Glutamatergic neuron (in vitro differentiated cells): ENCODE measurements at places on chromosomes 16 and 17. TPM values are rescaled to one million over a fixed set of nuclear protein-coding genes. Genes with fewer than 3 reads are reported as not detected.

Gene SPATA22
- not detected for total RNA-seq

Gene ASGR1
- 29.0 TPM for total RNA-seq

Gene RGS9
- total RNA-seq: 2.4 TPM

Gene SLC52A1
- total RNA-seq: not detected

GRCh38 chr16:81266680-81267095 is 28.2 kb downstream of the BCO1 start:
- no peaks in the 10 kb centered on the region for H3K36me3 ChIP-seq
- no peak overlapping the region for H3K4me3 ChIP-seq
- H3K4me1 ChIP-seq: no peaks in the 10 kb centered on the region
- H3K27me3 ChIP-seq: peaks cover 5% of the 10 kb centered on the region

DNA sequence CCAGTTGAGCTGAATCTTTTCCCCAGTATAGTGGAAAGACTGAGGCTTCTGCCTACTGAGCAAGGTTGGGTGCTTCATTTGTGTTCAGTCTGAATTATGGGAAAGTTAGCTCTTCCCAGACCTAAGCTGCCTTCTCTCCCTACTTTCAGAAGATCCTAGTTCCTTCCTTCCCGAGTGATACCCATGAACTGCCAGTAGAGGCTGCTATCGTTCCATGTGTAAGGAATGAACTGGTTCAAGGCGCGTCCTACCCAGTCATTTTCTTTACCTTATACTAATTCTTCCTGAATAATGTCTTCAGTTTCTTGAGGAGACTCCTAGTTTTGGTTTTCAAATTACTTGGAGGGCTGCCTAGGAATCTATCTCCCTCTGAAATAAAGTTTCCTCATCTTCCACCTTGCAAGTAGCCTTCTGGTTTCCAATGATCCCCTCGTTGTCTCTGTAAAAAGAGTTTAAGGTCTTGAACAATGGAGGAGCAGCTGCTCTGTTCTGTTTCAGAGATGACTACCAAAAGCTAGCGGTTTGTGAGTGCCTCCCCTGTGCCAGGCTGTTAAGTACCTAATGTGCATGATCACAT is 934 bp upstream of the AOC2 start:
- peaks cover 2% of the 10 kb centered on the region for H3K27me3 ChIP-seq
- no peaks in the 10 kb centered on the region for H3K4me1 ChIP-seq
- H3K36me3 ChIP-seq: no peaks in the 10 kb centered on the region
- H3K27ac ChIP-seq: peak overlapping the region; percentile 30
- peak; percentile 37 for DNase-seq

DNA sequence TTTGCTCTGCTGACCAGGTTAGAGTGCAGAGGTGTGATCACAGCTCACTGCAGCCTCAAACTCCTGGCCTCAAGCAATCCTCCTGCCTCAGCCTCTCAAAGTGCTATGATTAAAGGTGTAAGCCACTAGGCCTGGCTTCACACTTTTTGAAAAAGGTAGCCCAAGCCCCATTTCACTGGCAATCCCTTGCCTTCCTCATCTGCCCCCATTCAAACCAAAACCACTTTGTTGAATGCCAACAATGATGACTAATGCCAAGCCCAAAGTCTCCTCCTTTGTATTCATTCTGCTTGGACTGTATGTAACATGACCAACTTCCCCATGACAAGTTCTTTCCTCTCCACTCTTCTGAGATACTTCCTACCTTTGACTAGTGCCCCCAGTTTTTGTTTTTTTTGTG is 33.1 kb downstream of the N4BP1 start:
- H3K27me3 ChIP-seq: peaks cover 2% of the 10 kb centered on the region
- peaks cover 1% of the 10 kb centered on the region for H3K4me1 ChIP-seq
- no peak for DNase-seq
- no peak overlapping the region for H3K27ac ChIP-seq
- no peak overlapping the region for H3K4me3 ChIP-seq

DNA sequence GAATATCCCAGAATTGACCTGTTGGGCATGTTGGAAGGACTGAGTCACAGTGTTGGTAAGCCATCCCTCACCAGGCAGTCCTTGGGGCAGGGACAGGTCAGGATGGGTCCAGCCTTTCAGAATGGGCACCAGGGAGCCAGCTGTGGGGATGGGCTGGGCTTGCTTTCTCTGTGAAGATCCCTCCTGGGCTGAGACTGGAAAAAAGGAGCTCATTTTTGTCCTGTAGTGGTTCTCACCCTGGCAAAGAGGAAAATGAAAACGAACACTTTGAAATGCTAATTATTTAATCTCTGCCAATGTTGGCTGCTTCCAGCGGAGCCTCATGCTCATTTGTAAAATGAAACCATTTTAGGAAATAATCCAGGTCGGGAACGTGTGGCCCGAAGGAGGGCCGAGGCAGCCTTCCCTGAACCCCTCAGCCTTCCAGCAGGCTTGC is 237.5 kb upstream of the SALL1 start:
- H3K27me3 ChIP-seq: no peaks in the 10 kb centered on the region
- no peak for DNase-seq
- no peak overlapping the region for H3K27ac ChIP-seq
- H3K36me3 ChIP-seq: no peaks in the 10 kb centered on the region
- no peak overlapping the region for H3K4me3 ChIP-seq

GRCh38 chr17:77779711-77780539 is 178.6 kb upstream of the TNRC6C start:
- peaks cover 4% of the 10 kb centered on the region for H3K36me3 ChIP-seq
- H3K4me3 ChIP-seq: no peak overlapping the region
- DNase-seq: no peak
- peaks cover 11% of the 10 kb centered on the region for H3K4me1 ChIP-seq

- peak overlapping the region; percentile 1 for H3K27ac ChIP-seq
- H3K36me3 ChIP-seq: no peaks in the 10 kb centered on the region
- H3K4me1 ChIP-seq: peaks cover 27% of the 10 kb centered on the region
- H3K4me3 ChIP-seq: no peak overlapping the region
- no peak for DNase-seq
Observed at GRCh38 chr17:62051053-62051452, 14.0 kb downstream of the MED13 start.

DNA sequence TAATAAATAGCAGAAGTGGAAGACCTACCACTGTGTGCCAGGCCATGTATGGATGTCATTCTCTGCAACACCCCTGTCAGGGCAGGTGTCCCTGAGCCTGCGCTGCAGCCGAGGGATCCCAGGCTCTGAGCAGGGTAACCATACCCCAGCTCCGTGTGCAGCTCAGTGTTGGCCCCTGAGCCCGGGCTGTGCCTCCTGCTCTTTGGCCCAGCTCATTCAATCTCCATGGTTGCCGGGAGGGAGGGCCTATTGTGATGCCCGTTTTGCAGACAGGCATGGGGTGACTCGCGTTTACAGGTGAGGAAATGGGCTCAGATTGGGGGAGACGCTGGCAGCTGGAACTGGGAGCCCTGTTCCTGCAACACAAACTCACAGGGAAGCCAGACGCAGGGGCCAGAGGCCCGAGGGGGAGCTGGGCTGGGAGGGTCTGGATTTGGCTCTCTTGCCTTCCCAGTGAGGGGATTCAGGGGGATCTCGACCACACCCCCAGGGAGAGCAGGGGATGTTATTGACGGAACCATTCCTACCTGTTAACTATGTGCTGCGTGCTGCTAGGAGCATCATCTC is 190.5 kb downstream of the IRF8 start:
- H3K4me3 ChIP-seq: no peak overlapping the region
- peaks cover 7% of the 10 kb centered on the region for H3K27me3 ChIP-seq
- no peak for DNase-seq
- H3K4me1 ChIP-seq: peaks cover 2% of the 10 kb centered on the region

- peaks cover 9% of the 10 kb centered on the region for H3K27me3 ChIP-seq
- peak overlapping the region; percentile 2 for H3K4me3 ChIP-seq
- H3K27ac ChIP-seq: no peak overlapping the region
- no peak for DNase-seq
- peaks cover 6% of the 10 kb centered on the region for H3K36me3 ChIP-seq
- peaks cover 27% of the 10 kb centered on the region for H3K4me1 ChIP-seq
Observed at GRCh38 chr16:19874026-19874425, 10.6 kb downstream of the GPRC5B start.

- H3K36me3 ChIP-seq: no peaks in the 10 kb centered on the region
- peaks cover 8% of the 10 kb centered on the region for H3K4me1 ChIP-seq
- DNase-seq: no peak
Observed at GRCh38 chr16:66933776-66934137, 445 bp downstream of the CIAO2B start.

DNA sequence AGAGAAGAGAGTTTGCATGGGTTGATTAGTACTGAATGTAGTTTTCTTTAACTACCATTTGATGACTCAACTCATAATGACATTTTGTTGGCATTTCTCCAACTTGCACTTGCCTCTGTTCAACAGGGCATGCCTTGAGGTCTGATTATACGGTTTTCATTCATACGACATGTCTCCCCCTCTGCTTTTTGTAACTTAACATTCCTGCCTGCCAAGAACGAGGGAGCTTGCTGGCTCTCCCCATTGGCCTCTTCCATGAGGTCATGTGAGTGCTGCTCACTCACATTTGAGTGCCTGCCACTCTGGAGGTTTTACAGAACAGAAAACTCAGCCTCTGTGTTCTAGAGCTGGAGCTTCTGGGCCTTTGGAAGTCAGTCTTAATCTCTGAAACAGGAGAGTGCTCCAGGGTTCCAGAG is 19.7 kb downstream of the MAP2K6 start:
- no peak for DNase-seq
- H3K4me3 ChIP-seq: no peak overlapping the region
- no peaks in the 10 kb centered on the region for H3K36me3 ChIP-seq

DNA sequence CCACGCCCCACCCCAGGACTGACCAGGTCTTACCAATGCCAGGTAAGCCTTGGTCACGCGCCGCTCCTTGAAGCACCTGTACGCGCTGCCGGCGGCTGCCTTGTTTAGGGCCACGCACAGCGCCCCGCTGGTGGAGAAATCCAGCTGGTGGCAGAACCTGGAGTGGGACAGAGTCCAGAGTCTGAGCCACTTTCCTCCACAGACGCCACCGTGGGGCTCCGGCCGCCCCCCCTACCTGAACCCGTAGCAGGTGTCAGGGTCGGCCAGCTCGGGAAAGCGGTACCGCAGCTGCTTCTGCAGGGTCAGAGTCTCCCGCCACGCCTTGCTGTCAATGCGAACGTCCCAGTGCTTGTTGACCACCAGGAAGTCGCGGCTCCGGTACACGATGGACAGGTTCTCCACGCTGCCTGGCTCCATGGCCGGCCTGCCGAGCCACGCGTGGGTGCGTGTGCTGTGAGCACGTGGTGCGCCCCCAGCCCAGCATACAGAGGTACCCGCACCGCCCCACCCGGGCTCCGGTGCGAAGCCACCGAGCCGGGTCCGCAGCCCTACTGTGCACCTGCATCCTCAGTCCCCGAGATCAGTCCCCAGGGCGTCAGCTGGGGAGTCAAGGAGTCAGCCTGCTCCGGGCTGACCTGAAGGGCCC is 737 bp downstream of the RPUSD1 start:
- no peaks in the 10 kb centered on the region for H3K4me1 ChIP-seq
- no peak for DNase-seq
- H3K27ac ChIP-seq: peak overlapping the region; percentile 69
- H3K27me3 ChIP-seq: peaks cover 5% of the 10 kb centered on the region

GRCh38 chr17:30326809-30327208 is 7.0 kb downstream of the TMIGD1 start:
- no peaks in the 10 kb centered on the region for H3K4me1 ChIP-seq
- H3K27me3 ChIP-seq: peaks cover 4% of the 10 kb centered on the region
- H3K27ac ChIP-seq: no peak overlapping the region
- no peak overlapping the region for H3K4me3 ChIP-seq
- H3K36me3 ChIP-seq: no peaks in the 10 kb centered on the region
- no peak for DNase-seq

DNA sequence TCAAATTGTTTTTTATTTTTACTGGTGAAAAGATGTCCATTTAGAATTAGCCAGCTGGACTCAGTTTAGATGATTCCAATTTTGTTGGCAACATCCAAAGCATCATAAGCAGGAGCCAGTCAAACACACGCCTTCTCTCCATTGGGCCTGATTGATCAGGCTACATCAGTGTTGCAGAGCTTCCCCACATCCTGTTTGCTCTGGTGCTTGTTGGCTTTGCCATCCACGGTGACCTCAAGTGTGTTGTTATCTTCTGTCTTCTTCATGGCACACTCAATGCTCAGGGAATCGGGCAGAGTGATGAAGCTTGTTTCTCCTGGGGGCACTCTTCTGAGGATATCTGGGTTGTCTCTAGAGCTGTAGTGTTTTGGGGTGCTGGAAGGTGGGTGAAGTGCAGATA is 6.3 kb upstream of the NETO2 start:
- no peak overlapping the region for H3K4me3 ChIP-seq
- H3K4me1 ChIP-seq: no peaks in the 10 kb centered on the region
- peaks cover 4% of the 10 kb centered on the region for H3K27me3 ChIP-seq
- DNase-seq: no peak
- H3K27ac ChIP-seq: no peak overlapping the region

GRCh38 chr17:17567631-17568030 is 23.9 kb downstream of the PEMT start:
- no peak for DNase-seq
- peaks cover 27% of the 10 kb centered on the region for H3K4me1 ChIP-seq
- peak overlapping the region; percentile 18 for H3K27ac ChIP-seq
- no peaks in the 10 kb centered on the region for H3K36me3 ChIP-seq

- no peak overlapping the region for H3K4me3 ChIP-seq
- H3K36me3 ChIP-seq: no peaks in the 10 kb centered on the region
- H3K27me3 ChIP-seq: no peaks in the 10 kb centered on the region
Observed at GRCh38 chr16:19757026-19757425, 39.0 kb downstream of the IQCK start.

DNA sequence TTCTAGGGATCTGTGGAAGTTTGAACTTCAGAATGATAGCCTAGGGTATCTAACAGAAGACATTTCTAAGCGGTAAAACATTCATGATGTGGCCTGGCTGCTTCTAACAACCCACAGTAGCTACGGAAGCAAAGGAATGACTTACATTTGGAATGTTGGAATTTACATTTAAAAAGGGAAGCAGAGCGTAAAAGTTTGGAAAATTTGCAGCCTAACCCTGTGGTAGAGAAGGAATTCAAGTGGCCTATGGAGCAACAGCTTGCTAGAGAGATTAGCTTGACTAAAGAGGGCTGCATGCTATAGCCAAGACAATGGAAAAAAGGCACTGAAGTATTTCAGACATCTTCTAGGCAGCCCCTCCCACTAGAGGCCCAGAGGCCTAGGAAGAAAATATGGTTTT is 50.1 kb downstream of the HNF1B start:
- no peak overlapping the region for H3K4me3 ChIP-seq
- H3K27ac ChIP-seq: no peak overlapping the region
- H3K36me3 ChIP-seq: no peaks in the 10 kb centered on the region
- H3K4me1 ChIP-seq: no peaks in the 10 kb centered on the region

DNA sequence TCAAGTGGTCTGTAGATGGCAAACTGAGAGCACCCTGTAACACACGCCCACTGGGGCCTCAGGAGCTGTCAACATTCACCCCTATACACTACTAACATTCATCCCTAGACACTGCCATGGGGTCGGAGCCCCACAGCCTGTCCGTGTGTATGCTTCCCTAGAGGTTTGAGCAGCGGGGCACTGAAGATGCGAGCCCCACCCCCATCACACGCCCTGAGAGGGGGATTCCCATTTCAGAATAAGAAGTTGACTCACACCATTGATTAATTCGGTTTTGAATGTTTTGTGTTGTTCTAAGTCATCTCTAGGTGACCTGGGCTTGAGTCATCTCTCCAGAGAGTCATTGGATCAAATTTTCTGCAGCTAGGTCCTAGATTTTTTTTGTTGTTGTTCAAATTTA is 37.3 kb upstream of the MMD start:
- no peaks in the 10 kb centered on the region for H3K36me3 ChIP-seq
- H3K27ac ChIP-seq: no peak overlapping the region
- no peak overlapping the region for H3K4me3 ChIP-seq
- no peak for DNase-seq
- no peaks in the 10 kb centered on the region for H3K27me3 ChIP-seq
- H3K4me1 ChIP-seq: no peaks in the 10 kb centered on the region
